HL-60 (cell line): ENCODE measurements at places on chromosomes 3 and 15.

GRCh38 chr3:45546716-45547701, 47.5 kb upstream of the LIMD1 start:
- no peak for DNase-seq

DNA sequence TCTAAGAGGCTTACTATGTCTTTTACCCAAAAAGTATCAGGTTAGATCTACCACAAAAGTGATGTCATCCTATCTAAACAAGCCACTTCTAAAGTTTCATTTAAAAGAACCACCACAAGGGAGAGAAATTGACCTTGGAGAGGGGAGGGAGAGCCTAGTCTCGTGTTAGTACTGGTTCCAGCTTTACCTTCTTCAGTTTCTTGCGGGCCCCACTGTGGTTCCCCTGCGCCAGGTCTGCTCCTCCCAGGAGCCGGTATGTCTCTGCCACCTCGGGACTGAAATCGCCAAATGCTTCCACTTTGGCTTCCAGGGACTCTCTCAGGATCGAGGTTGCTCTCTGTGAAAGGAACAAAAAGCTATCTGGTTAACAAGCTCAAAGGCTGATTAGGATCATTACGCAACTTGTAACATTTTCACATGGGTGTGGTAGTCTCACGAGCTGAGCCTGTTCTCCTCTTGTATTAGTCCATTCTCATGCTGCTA, 51.1 kb downstream of the SYNM start:
- peak; percentile 2 for DNase-seq

DNA sequence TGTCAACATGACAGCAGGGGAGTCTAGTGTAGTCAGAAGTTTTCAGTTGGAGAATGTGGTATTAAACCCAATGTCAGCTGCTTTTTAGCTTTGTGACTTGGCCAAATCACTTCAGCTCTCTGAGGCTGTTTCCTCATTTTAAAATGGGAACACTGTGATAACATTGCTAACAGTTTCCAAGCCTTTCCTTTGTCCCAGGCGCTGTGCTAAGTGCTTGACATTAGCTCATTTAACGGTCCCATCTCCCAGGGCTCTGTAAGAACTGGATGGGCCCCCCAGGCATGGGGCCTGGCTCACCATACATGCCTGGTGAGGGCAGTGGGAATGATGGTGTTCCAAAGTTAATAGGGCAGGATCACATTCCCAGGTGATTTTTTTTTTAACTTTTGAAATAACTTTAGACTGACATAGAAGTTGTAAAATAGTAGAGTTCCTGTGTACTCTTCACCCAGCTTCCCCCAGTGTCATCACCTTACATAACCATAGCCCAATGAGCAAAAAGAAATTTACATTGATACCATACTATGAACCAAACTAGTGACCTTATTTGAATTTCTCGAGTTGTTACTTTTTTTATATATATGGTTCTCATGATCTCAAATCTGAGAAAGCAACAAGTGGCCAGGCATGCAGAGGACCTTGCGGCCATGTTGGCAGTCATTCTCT, 7.7 kb downstream of the RASL12 start:
- DNase-seq, result no peak

- DNase-seq, result no peak
Observed at GRCh38 chr15:36880913-36881460, 219.4 kb downstream of the MEIS2 start.

DNA sequence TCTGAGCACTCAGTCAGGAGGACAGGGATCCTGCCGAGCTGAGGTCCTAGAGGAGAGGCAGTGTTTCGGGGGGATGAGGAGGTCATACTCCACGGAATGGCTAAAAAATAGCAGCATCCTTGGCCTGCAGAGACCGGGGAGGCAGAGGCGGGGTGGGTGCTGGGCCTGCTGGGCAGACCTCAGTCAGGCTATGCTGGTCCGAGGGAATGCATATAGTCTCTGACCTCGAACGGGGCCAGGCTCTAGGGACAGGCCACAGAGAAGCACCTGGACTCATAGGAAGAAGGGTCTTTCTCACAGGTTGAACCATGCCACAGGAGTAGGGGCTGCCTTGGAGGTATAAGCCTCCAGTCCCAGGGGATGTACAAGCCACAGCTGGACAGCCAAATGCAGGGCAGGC, 14.0 kb upstream of the SKIC8 start:
- DNase-seq, result no peak

GRCh38 chr3:51389423-51390183, 1.5 kb upstream of the RBM15B start:
- DNase-seq, result peak; percentile 61

- no peak for DNase-seq
Observed at GRCh38 chr3:124832782-124833709, 54.1 kb downstream of the ITGB5 start.

GRCh38 chr3:138398791-138399575, 35.4 kb upstream of the ESYT3 start:
- no peak for DNase-seq

DNA sequence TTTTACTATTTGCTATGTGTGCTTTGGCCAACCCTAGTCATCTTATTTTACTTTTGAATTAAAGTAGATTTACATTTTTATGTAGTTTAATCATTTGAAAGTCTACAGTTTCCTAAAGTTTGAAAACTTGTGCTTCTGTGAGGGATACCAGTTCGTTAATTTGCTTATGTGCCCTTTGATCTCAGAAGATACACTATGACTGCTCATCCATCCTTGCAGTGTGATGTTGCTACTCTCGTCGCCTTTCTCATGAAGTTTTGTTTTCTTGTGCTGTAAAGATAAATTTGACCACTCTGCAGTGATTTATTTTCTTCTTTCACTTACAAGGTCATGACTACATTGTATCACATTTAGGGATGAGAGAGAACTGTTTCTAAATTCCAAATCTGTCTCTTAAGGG, 16.3 kb downstream of the SNRPN start:
- no peak for DNase-seq

GRCh38 chr3:7290077-7290825, 429.3 kb downstream of the GRM7 start:
- no peak for DNase-seq

DNA sequence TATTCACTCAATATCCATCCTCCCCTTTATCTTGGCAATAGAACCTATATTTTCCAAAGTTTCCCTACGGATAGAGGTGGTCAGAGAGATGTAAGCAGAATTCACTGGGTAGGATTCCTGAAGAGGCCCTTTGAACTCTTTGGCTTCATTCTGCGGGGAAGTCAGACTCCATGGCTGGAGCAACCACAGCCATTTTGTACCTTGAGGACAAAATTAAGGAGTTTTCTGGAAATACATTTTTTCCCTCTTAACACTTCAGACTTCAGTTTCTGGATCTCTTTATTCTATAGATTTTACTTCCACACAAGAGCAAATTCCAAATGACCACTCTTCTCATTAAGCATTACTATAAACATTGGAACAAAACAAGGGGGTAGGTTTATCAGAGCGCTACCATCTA, 43.3 kb downstream of the ADAMTS9 start:
- no peak for DNase-seq

- peak; percentile 66 for DNase-seq
Observed at GRCh38 chr3:32570421-32571191, at the start of gene DYNC1LI1. Gene DYNC1LI1 (minus strand): TSS chr3:32570858. CDS start chr3:32570770, 88 bp downstream.

GRCh38 chr3:194344012-194344411, 7.1 kb downstream of the CPN2 start:
- DNase-seq, result no peak

DNA sequence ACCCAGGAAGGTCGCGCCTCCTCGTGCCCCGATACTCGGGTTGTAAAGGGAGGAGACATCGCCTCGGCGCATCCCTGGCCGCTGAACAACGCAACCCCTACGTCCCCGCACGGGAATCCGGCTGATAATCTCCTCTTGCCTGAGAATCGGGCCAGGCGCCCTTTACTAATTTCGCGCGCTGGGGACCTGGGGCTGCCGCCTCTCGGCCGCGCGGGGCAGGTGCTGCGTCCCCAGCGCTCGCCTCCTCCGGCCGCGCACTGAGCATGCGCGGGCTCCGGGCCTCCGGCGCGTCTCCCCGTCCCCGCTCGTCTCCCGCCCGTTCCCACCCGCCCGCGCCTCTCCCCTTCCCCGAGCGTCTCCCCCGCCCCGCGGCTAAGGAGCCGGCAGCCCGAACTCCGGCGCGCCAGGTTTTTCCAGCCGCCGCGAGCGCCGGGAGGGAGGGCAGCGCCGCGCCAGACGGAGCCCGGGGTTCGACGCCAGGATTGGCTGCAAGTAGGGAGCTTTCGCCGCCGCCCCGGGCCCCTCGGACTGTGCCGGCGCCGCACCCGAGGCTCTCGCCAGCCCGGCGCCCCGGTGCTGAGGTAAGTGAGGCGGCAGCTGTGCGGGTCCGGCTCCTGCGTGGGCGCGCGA, at the start of gene CNTN4:
Gene CNTN4, plus strand, starts transcription at position 469 of the 630 bp plus-strand sequence.
- DNase-seq, result no peak

DNA sequence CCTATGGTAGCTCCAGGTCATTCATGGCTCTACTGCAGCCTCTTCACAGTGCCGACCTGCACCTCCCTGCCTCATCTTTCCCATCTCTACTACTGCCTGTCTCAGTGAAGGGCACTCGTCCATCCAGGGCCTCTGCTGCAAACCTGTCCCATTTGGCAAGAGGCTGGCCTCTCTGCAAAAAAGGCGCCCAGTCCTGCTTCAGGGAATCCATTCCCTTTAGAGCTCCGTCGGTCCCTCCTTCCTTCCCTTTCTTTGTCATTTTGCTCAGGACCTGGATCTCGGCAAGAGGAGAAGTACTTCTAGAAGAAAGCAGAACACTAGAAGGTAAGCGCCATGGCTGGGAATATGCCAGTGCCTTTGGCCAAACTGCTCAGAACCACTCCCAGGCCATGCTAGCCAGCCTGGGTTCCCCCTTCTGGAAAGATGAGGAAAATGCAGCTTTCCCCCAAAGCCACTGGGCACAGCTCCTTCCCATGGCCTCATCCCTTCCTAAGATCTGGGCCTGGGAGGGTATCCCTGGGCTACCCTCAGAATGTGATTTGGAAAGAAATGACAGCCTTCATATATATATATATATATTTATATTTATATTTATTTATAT, 6.4 kb upstream of the ISL2 start:
- no peak for DNase-seq

DNA sequence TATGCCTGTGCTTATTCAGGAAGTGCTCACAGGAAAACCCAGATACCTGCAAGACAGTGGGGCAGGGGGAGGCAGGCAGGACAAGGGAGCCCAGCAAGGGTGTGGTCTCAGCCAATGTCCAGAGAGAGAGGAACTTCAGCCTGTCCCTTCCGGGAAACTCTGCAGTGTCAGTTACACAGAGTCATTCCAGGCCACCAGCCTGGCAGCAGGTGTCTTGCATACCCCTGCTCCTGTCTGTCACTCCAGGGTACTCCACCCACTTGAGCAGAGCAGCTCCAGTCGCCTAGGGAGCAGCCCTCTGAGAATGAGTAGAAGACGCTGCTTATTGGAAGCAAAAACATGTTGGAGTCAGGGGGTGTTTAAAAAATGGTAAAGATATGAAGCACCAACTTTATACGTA, 431.2 kb upstream of the RGMA start:
- no peak for DNase-seq

GRCh38 chr15:78047761-78048627, 29.5 kb downstream of the TBC1D2B start:
- DNase-seq, result no peak

DNA sequence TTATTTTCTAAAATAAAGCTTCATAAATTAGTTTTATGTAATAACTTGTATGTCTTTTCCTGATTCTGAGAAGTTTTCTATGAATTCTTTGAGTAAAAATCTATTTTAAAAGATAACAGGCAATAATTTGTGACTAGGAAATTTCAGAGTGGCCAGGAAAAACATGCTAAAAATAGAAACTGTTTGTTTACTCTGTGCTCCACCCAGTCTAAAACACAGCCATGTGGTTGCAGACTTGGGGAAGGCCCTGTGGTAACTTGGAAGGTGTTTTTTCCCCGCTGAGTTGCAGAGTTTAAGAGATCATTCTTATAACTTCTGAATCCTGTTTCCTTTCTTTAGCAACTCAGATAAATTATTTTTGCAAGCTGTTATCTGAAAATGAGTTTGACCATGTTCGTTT, 21.9 kb downstream of the PLCL2 start:
- DNase-seq, result no peak

GRCh38 chr3:111906656-111907055, 47.6 kb downstream of the PHLDB2 start:
- DNase-seq, result no peak

DNA sequence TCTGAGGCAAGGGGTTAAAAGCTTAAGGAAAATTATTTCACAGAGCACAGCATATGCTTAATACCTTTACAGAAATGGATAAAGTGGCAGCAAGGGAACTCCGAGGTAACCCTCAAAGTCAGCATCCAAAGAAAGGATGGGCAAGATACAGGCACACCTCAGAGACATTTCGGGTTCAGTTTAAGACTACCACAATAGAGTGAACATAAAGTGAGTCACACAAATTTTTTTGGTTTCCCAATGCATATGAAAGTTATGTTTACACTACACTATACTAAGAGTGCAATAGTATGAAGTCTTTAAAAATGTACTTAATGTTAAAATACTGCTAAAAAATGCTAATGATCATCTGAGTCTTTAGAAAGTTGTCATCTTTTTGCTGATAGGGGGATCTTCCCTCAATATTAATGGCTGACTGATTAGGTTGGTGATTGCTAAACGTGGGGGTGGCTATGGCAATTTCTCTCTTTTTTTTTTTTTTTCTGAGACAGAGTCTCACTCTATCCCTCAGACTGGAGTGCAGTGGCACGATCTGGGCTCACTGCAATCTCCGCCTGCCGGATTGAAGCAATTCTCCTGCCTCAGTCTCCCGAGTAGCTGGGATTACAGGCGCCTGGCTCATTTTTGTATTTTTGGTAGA, 10.0 kb downstream of the UBR1 start:
- no peak for DNase-seq

DNA sequence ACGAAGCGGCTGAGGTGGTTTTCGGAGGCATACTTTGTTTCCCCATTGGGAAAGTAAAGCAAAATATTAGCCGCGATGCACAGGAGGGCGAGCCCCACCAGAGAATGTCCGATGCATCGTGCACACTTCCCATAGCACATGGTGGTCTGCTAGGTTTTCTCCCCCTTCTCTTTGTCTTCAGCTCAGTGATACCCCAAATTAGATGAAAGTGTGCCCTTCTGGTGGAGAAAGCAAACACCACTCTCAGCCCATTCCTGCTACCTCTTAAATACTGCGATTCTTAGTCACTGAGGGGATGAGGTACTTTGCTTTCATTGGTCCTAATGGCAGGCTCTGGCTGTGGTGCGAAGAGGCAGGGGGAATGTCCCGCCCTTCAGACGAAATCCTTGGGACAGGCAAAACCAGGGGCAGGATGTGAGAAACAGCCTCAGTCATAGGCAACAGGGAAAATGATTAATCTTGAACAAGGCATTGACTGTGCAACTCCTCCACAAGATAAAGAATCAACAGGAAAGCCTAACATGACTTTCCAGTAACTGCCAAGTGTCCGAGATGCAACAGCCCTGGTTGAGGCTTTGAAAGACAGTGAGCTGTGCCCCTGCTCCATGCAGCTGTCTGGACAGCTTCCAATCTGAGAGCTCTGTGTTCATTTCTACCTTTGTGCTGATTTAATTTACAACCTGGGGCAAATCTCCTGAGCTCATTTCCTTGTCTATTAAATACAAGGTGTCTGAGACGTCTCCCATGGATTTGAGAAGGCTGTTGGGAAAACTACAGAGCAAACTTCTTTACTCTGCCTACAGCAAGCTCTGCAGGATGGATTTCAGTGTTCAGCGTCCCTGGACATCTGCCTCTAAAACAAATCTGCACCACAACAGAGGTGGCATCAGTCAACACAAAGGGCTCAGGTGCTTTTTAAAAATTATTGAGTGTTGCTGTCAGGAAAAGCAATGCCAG, at the start of gene TM4SF1:
Gene TM4SF1, minus strand, starts transcription at position 242 of the 957 bp plus-strand sequence. Its CDS starts 102 bp downstream, at position 140.
- DNase-seq, result no peak

GRCh38 chr3:42010530-42010929, 48.6 kb upstream of the ULK4 start:
- no peak for DNase-seq

GRCh38 chr3:131283862-131284261, 97.7 kb upstream of the NUDT16 start:
- no peak for DNase-seq

- DNase-seq, result no peak
Observed at GRCh38 chr3:74613060-74613459, 1.4 kb downstream of the CNTN3 start.
